Fibroblast of skin of right biceps (primary cell): ENCODE measurements at places on chromosomes 3 and 15.

DNA sequence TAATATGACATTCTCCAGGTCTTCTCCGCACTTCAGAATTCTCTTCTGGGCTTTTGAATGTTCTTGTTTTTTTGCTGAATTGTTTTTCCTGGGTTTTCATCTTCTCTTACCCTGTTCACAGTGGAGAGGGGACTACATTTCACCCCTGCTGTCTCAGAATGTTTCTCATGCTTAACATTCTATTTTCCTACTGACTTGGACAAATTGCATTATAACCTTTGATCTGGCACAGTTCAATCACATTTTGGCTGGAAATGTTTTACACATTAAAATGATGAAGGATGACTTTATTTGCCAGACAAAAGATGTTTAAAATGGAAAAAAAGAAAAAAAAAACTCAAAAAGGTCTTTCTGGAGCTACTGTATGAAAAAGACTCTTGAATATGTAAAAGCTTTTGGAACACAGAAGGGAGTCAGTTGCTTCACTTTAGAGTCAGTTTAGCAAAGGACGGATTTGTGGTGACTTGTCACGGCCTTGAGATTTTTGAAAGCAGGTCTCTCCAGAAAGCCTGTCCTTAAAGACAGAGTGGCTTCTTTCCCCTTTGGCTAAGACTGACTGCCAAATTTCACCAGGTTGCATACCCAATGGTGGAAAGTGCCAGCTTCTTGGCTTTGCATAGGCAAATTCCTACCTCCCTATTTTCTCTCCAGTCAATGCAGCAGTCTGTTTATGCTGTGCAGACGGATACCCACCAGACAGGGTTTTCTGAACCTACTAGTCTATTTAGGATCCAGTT is 401.0 kb upstream of the TBL1XR1 start:
- DNase-seq = no peak

GRCh38 chr3:127438951-127439350 is 151.1 kb upstream of the PRR20G start:
- no peak for DNase-seq

GRCh38 chr3:80771085-80771484 is 990.4 kb downstream of the GBE1 start:
- DNase-seq = peak; percentile 14

GRCh38 chr3:65886391-65886790 is 152.3 kb downstream of the MAGI1 start:
- DNase-seq = no peak

- peak; percentile 15 for DNase-seq
Measured at GRCh38 chr3:65268426-65268825, 580.6 kb upstream of the ADAMTS9 start.

DNA sequence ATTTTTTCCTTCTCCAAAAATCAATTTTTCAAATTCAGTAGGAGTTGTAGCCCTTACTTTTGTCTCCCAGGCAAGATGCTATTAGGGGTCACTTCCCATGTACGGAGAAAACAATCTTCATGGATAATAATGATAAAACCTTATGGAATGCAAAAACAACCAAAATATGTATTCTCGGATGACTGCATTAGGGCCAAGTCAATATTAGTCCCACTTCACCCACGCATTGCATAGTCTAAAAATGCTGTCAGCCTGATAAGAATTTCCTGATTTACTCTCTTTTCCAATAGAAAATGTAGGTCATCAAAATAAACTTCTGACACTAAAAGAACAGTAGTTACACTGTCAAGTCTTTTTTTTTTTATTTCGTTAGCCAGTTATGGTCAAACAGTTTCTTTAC is 2.7 kb downstream of the VGLL3 start:
- peak; percentile 95 for DNase-seq

GRCh38 chr3:9169956-9170850 is 79.2 kb downstream of the SRGAP3 start:
- DNase-seq = no peak

DNA sequence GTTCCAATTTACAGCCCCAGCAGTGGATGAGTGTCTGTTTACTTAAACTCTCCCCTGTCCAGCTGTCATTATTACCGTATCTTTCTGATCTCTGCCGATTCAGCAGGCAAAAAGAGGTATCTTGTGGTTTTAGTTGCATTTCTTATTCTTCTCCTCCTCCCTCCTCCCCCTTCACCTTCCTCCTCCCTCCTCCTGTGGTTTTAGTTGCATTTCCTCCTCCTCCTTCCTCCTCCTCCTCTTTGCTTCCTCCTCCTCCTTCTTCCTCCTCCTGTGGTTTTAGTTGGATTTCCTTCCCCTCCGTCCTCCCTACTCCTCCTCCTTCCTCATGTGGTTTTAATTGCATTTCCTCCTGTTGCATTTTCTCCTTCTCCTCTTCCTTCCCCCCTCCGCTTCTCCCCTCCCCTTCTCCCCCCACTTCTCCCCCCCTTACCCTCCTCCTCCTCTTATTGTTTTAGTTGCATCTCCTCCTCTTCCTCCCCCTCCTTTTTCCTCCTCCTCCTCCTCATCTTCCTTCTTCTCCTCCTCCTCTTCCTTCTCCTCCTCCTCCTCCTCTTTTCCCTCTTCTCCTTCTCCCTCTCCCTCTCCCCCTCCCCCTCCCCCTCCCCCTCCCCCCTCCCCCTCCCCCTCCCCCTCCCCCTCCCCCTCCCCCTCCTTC is 25.3 kb upstream of the VPS33B start:
- DNase-seq = peak; percentile 2

DNA sequence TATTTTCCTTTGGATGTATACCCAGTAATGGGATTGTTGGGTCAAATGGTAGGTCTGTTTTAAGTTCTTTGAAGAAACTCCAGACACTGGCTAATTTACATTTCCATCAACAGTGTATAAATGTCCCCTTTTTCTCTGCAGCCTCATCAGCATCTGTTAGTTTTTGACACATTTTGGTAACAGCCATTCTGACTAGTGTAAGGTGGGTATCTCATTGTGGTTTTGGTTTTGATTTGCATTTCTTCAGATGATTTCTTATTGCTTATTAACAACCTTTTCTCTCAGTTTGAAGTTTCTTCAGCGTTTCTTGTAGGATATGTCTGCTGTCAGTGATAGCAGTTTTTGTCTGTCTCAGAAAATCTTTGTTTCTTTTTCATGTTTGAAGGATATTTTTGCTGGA is 15.4 kb downstream of the GALK2 start:
- no peak for DNase-seq

GRCh38 chr3:42668413-42668760 is 14.9 kb downstream of the ZBTB47 start:
- DNase-seq = no peak

DNA sequence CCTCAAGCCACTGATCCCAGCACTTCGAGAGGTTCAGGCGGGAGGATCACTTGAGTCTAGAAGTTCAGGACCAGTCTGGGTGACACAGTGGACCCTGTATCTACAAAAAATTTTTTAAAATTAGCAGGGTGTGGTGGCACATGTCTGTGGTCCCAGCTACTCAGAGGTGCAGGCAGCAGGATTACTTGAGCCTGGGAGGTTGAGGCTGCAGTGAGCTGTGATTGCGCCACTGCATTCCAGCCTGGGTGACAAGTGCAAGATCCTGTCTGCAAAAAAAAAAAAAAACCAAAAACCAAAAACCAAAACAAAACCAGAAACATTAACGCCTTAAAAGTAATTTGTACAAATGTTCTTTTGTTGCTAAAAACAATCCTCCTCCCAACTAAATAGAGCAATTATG is 27.9 kb upstream of the SLC12A8 start:
- DNase-seq = peak; percentile 58

DNA sequence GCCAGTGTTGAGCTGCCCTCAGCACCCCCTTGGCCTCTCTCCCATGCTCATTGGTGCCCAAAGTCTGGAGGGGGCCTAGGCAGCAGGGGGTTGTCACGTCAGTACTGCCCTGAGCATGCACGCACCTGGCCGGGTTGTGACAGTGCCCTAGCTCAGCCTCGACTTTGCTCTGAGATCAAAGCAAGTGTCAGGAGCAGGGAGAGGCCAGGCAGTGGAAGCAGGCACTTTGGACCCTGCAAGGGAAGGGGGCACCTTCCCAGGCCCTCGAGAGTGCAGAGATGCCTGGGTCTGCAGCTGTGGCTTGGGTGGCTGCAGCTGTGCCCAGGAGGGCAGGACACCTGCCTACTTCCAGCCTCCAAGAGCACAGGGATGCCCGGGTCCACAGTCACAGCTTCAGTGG is 561.3 kb downstream of the NLGN1 start:
- DNase-seq = no peak

DNA sequence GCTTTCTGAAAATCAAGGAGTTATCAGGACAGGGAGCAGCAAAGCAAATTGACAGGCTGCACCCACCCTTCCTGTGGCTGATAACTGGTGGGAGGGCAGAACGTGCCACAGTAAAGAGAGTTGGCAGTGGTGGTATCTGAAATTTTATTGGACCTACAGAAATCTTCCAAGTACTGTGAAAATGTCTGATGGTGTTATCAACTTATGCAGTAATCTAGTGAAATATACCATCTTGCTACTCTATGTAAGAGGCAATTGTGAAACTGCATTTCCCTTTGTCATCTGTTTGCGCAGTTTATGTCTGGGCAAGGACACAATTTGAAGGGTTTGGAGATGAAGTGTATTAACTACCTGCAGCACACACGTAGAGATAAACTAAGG is 1.5 kb downstream of the PLCL2 start:
- no peak for DNase-seq

DNA sequence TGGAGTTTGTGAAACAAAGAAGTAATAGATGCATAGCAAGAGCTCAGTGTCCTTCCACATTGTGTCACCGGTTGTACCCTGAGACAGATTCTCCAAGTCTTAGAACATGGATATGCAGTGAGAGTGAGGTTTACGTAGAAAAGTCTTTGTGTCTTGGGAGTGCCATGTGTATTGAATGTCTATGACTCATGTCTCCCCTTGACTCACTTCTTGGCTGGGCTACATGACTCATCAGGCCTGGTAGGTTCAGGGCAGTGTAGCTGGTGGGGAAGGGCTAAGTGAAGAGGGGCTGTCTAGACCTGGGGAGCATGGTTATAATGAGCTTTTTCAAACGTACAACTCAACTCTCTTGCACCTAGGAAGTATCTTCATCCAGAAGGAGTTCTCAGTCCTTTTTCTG is 167.4 kb downstream of the GAP43 start:
- DNase-seq = peak; percentile 98
